Pulmonary artery endothelial cell (primary cell): ENCODE measurements at places on chromosomes 3 and 15. TPM values are rescaled to one million over a fixed set of nuclear protein-coding genes. Genes with fewer than 3 reads are reported as not detected.

GRCh38 chr15:34027606-34028005 lies 11.4 kb downstream of the AVEN start:
- DNase-seq = no peak

DNA sequence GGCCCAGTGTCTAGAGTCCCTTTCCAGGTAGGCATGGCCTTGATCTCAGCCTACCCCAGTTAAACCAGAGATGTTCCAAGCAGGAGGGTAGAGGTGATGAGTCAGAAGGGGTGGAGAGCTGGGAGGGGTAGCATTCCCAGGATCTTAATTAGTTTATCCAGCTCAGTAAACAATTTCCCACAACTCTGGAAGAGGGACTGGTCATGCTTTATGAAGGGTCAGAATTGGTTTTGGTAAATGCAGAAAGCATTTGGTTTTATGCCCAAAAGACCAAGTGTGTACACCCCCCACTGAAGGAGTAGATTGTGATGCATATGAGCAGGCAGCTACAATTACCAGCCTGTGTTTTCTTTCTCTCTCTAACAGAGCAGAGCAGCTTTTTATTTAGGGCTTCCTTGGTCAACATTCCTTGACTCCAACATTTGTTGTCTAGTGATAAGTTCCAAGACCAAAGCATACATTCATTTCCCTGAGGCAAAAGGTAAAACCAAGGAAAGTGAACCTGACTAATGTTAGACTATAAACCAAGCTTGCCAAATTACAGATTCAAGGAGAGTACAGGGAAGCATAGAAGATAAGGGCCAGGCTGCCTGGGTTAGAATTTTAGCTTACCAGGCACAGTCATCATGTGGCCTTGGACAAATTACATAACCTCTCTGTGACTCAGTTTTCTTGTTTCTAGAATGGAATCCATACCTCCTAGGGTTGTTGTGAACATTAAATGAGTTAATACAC lies 17.6 kb downstream of the EXOSC7 start:
- no peak for DNase-seq

- no peak for DNase-seq
Measured at GRCh38 chr15:63501256-63502089, 2.9 kb upstream of the USP3 start.

- no peak for DNase-seq
Measured at GRCh38 chr3:179151474-179151873, 3.3 kb downstream of the PIK3CA start.

DNA sequence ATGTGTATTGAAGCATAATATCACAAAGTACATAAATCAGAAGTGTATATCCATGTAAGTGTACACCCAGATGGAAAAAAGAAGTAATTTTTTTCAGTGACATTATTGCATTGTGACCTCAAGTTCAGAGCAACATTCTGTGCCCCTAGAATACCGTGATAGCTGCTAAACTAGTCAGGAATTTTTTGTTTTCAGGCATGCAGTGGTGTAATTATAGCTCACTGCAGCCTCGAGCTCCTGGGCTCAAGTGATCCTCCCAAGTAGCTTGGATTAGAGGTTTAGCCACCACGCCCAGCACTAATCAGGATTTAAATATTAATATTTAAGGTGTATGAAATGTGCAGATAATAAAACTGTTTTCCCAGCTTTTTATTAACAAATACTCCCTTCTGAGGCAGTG lies 25.5 kb downstream of the SEC62 start:
- no peak for DNase-seq

DNA sequence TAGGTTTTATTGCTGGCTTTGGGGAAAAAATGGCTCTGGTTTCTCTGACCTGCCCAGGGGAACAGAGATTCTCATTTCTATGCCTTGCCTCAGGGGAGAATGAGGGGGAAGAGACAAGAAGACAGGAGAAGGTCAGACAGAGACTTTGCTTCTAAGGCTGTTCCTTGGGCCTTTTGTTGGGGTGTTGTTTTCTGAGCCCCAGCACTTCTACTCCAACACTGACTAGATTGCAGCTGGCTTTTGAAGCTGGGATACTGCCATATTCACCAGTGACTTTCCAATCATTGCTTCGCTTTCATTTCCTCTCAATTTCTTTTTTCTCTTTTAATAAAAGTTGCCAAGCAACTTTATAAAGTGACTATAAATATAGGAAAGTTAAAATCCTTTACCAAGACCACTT lies 143.2 kb upstream of the ARHGEF26 start:
- no peak for DNase-seq

- no peak for DNase-seq
Measured at GRCh38 chr15:71115567-71116351, 488 bp downstream of the THSD4 start.

- no peak for DNase-seq
Measured at GRCh38 chr3:144638009-144638408, 666.4 kb downstream of the DIPK2A start.

- no peak for DNase-seq
Measured at GRCh38 chr3:18099611-18100010, 325.5 kb downstream of the SATB1 start.

DNA sequence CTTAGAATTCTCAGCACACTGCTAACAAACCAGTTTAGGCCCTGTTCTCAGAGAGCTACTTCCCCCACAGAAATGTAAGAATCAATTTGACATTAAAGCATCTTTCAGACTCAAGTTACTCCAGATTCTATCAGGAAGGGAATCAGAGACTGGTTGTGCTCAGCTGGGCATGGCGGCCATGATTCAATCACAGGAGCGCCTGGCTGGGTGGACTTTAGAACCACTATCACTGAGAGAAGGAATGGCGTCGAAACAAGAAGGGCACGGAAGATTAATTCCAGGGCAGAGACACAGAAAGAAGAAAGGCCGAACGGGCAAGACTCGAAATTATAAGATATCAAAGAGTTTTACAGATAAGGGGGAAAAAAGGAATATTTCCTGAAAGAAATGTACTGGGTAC lies 6.2 kb downstream of the TNIK start:
- DNase-seq = no peak

DNA sequence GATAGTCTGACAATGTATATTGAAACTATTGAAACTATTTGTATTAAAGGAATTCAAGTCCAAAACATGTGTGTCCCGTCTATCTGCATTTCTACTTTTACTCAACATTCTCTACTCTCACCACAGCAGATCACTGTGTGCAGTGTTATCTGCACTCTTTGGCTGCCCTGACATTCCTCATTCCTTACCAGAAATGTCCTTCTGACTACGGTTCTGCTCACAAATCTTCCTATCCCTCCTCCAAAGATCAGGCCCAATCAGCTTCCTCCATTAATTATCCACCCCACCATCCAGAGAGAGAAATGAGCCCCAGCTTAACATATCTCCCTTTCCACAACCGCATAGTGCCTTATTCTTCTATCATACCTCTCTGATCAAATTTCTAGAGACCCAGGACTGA lies 94.7 kb downstream of the TBL1XR1 start:
- DNase-seq = no peak

DNA sequence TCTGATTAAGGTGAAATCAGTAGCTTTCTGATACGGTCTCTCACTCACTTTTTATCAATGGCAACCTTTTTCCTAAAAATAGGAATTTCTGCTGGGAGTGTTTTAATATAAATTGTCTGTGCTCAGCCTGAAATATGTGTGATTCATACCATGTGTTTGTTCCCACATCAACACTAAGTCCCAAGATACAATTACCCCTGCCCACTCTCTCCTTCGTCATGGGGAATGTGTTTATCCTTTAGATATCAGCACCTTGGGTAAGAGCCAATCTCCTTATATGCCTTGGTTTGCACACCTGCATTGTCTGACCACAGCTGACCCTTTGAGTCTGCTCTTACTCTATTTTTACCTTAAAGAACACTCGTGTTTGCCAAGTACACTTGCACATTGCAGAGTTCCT lies 356.4 kb downstream of the LPP start:
- peak; percentile 47 for DNase-seq

DNA sequence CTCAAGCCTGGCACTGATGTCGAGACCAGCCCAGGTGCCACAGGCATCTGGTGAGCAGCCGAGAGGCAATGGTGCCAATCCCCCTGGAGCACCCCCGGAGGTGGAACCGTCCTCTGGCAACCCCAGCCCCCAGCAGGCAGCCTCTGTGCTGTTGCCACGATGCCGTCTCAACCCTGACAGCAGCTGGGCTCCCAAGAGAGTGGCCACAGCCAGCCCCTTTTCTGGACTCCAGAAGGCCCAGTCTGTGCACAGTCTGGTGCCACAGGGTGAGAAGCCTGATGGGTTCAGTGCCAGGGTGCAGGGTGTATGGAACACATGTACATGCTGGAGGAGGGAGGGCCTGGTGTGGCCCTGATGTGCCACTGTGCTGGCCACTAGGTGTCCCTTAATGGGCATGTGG lies 4.9 kb upstream of the JMJD7 start:
- DNase-seq = no peak

DNA sequence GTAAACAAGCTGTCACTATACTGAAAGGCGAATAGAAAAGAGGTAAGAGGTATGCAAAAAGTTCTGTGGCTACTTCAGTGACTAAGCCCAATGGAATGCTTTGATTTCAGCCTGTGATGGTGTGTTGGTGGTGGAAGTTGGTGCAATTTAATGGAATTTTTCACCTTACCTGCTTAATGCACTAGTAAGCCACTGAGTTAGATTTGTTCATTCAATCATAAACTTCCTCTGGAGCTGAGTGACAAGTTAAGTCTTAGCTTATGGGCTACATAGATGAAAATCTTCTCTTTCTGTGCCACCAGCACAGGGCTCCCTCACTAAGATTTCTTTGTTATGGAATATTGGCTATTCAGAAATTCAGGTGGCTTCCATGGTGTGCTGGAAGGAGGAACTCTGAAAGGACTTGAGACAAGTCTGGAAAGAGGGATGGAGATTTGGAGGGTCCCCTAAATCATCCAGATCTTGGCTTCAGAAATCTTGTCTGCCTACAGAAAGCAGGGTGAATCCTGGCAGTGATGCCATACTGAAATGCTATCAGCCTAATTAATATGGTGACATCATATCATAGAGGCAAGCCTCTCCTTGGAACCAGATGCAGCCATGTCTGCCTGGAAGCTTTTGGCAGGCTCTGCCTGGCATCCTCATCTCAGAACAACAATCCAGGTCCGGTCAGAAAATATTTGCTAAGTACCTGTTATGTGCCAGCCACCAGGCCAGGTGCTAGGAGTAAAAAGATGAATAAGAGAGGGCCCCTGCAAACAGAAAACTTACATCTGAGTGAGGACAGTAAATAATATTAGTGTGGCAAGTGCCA lies 8.1 kb upstream of the GAP43 start:
- no peak for DNase-seq

DNA sequence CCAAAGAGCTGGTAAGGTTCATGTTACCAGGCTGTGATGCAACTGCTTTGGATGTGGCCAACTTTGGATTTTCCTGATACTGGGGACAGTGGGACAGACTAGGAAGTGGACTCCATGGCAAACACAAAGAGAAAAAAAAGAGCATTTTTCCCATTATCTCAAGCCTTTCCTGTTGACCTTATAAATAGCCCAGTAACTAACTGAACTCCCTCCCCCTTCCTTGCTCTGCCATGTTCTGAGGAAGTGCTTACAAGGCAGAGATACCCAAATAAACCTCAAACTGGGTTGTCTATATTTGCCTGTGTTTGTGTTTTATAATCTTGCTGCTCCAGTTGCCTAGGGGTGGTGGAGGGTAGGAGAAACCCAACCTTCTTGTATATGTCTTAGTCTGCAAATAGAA lies 27.3 kb upstream of the SLC9A9 start:
- DNase-seq = peak; percentile 8

DNA sequence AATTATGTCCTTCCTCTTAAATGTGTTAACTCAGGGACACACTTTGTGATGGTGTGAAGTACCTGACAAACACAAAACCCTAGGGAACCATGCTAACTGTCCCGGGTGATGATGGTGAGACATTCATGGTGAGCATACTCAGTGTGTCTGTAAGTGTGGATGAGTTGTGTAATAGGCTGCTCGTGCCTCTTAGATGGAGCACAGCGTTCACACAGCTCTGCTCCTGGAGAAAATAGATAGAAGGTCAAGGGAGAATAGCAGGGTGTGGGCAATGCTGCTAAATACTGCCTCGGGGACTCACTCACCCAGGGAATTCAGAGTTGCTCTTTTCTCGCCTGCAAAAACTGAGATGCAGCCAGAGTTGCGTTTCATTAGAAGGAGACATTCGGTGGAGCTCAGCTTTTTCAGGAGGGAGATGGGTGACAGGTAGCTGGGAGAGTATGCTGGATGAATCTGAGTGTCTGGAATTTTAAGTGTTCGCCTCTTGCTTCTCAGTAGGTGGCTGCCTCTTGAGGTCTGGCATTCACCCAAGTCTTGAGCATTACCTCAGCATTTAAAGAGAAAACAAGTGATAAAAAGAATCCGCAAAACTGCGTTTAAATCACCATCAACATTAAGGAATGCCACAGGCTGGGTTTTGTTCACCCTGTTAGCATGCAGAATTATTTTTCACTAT lies 813.2 kb downstream of the AGBL1 start:
- no peak for DNase-seq

DNA sequence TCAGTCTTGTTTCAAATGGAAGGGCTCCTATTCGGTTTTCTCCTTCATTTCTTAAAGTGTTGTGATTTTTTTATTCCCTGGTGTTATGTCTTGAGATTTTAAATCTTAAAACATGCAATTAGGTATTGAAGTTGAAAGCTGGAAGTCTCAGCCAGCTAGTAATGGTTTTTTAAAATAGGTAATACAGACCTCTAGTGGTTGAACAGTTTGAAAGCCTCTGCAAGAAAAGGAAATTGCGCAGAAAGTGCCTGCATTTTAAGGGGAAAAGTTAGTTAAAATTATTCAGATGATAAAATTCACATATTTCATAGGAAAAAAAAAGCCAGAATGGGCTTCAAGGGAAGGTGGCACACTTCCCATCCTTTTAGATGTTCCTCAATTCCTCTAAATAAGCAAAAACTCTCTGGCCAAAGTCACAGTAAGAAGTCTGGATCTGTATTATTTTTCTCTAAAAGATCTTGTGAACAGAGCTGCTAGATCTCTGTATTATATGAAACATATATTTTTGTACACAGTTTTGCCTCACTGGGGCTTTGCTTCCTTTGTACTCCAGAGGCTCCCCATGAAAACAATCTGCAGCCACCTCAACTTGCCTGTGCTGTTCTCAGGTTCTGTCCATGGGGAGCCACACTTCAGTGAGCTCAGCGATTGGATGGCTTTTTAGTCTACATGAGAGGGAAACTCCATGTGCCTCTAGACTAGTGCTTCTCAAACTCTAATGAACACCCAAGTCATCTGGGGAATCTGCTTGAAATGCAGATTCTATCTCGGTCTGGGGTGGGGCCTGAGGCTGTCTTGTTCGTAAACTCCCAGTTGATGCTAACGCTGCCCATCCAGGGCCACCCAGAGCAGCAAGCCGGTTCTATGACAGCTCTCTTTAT lies 21.5 kb downstream of the AGTR1 start:
- no peak for DNase-seq

- no peak for DNase-seq
Measured at GRCh38 chr3:44434834-44435510, 42.5 kb downstream of the ZNF445 start.

GRCh38 chr3:13689373-13690260 lies 140.7 kb downstream of the FBLN2 start:
- no peak for DNase-seq

- no peak for DNase-seq
Measured at GRCh38 chr3:141737093-141737492, 1.0 kb upstream of the RNF7 start.

GRCh38 chr3:186930641-186931531 lies 560 bp downstream of the ST6GAL1 start:
- DNase-seq = peak; percentile 39

- DNase-seq = no peak
Measured at GRCh38 chr3:101791778-101792177, 12.8 kb downstream of the NXPE3 start.

ROPN1 gene
- total RNA-seq = not detected in 2 replicates

ISL2 gene
- total RNA-seq = 0.26 and 0.46 TPM in 2 replicates

MAPKAPK3 gene
- total RNA-seq = 18.9 and 32.4 TPM in 2 replicates

GOLGA6B gene
- total RNA-seq = not detected in 2 replicates

TNNC1 gene
- total RNA-seq = 0.18 TPM in 1 of 2 replicates, not detected in the other

ALG1L2 gene
- total RNA-seq = not detected in 2 replicates

SKOR1 gene
- 0.07 TPM in 2 replicates for total RNA-seq

PLA2G4D gene
- total RNA-seq = not detected in 2 replicates

SUSD5 gene
- total RNA-seq = 0.59 and 3.8 TPM in 2 replicates
